ENCODE measurements at places on chromosomes 12 and 14.

- DNase-seq, result no peak
Observed at GRCh38 chr12:50458606-50459005, 46.2 kb upstream of the DIP2B start.

GRCh38 chr12:47382305-47382704, 302.5 kb upstream of the AMIGO2 start:
- DNase-seq, result no peak

DNA sequence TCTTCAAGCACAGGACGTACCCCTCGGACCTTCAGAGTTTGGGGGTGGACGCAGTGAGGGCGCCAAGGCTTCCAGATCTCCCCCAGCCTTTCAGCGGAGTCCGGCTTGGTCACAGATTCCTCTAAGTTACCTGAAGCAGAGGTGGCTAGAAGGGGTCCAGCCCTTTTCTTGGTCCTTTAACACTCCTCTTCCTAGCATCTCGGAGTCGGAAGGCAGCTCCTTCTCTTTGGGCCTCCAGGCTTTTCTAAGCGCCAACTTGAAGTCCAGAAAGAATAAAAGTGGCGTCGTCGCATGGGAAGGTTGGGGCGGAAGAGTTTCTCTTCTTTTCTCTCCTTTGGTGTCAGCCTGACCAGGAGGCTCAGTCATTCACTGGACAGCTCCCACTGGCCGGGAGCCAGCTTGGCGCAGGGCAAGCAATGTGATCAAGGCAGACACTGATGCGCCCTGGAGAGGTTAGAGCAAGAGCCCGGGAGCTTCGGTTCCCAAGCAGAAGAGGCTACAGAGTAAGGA, 9.6 kb downstream of the OR6S1 start:
- no peak for DNase-seq

GRCh38 chr14:98946940-98947339, 325.1 kb downstream of the BCL11B start:
- DNase-seq, result no peak

GRCh38 chr14:77599889-77600288, 16.5 kb downstream of the SPTLC2 start:
- no peak for DNase-seq

DNA sequence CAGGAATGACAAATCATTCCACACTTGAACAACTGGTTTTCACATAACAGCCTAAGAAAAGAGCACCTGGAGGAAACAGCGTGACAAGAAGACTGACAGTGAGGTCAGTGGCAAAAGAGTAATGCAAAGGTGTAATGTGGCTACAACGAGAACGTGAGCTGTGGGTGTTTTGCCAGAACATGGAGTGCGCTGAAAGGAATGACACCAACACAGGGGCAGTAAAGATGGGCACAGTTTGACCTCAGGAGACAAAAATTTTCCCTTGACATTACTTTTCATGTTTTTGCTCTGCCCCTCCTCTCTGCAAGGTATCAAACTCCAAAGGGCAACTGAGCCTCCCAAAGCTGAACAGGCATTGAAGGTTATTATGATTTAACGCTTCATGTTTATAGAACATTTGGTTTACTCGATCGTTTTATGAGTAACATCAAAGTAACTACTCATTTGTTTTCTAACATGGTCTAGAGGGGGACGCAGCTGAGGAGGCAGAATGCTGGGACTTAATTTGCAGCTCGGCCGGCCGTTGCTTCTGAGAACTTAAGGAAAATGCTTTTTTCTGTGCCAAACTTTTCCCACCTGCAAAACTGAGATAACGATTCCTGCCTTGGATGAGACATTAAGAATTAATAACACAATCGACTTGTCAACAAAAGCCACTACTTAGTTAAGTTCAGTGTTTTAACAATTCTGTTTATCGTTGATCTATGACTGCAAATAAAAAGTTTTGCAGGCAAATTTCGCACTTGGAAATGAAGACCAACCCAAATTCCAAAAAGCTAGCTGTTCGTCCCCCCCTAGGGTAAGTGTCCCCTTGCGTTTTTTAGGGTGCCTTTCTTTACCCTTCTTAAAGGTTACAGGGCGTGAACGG, 954 bp downstream of the HAUS4 start:
- DNase-seq, result no peak

All from NCI-H510A treated with DMSO at 0.1 percent for 48 hours (cell line).